HFFc6 (cell line): ENCODE measurements at places on chromosomes 3 and 15.

DNA sequence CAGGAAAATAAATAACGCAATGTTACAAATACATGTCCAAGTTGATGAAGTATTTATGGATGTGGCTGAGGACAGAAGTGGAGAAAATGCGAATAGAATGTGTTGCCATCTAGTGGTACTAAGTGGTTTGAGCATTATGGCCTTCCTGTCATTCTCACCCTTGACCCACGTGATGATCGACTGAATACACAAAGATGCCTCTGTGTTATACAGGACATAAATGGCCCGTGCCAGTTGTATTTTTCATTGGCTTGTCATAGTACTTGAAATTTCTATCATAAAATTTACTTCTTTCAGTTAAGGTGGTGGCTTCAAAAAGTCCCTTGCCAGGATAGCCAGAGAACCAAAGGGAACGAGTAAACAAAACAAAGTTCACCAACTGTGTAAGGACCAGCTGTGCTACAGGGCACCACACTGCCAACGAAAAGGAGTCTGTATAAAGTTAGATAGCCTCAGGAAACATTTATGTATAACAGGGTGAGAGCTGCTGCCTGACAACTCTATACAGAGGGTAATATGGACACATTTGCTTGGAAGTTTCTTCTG lies 103.7 kb downstream of the MYH15 start:
- peak; percentile 38 for DNase-seq

DNA sequence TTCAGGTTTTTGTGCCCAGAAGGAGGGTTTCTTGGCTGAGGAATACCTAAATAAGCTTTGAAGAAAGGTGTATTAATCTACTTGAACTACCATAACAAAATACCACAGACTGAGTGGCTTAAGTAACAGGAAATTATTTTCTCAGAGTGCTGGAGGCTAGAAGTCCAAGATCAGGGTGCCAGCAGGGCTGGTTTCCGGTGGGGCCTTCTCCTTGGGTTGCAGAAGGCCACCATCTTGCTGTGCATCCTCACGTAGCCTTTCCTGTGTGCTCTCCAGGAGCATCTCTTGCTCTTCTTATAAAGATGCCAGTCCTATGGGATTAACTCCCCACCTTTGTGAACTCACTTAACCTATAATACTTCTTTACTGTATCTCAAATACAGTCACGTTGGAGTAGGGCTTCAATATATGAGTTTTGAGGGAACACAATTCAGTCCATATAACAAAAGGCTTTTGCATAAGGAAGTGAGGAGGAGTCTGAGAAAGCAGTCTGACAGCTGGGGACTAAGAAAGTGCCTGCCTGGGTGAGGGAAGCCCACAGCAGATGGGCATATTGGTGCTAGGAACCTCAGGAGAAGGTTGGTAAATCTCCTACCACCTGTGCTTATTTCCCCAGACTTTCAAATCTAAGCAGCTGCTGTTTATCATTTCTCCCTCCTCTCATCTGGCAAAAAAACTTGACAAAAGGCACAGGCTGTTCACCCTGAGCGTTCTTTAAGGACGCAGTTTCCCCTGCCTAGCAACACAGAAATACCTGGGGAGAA lies 89.6 kb upstream of the CBLB start:
- DNase-seq: no peak

- no peak for DNase-seq
Observed at GRCh38 chr3:58798312-58798711, 131.7 kb upstream of the FAM3D start.

GRCh38 chr3:19934098-19934566 lies at the start of gene EFHB:
Gene EFHB (minus strand): TSS chr3:19934217. CDS start chr3:19934018, 199 bp downstream.
- no peak for DNase-seq

DNA sequence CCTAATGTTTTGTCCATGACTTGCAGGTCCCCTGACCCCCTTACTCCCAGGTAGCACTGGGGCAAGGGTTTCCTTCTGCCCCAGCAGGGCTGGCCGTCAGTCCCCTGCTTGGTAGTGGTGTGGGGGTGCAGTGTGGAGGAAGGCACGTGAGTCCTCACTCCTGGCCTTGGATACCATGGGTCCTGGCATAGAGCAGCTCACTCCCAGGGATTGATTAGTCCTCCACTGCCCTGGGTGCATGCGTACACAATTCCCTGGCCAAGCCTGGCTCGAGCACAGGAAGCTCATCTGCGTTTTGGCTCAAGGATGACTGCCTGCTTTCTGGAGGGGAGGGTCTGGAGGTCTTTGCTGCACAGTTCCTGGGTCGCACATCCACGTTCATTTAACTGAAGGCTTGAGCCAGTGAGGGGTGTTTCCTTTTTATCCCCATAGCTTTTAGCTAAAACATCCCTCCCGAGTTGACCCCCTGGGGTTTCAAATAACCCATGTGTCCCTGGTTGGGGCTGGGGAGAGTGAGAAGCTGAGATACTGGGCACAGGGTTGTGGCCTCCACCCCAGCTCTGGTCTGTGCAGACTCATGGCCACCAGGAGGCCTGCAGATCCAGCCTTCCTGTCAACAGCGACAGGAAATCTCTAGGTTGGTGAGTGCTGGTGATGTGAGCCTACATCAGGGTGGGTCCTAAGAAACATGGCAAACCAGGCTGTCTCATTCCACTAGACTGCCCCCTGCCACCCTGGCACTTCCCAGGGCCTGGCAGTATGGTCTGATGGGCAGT lies 11.5 kb downstream of the HEMK1 start:
- DNase-seq: no peak

DNA sequence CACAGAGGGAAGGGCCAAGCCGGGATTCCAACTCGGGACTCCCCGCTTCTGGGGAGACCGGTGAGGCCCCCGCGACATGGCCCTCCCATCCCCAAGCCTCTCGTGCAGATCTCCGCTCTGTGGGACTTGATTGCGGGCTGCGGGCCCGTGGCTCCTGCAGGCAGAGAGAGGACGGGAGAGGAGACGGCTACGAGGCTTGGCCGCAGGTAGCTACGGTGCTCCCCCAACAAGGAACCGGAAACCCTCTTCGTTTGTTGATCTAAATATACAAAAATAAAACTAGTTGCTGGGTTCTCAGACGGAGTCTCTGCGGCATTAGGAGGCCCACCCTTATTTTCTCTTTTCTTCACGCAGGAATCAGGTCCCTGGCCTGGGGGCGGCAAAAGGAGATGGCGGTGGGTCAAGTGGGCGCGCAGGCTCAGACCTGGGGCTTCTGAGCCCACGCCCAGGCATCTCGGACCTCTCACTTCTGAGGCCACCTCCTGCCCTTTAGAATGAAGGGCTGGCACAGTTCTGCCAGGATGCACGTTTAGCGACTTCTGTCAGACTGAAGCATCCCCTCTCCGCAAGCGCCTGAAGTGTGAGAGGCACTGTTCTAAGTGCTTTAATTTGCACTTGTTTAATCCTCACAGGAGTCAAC lies 10.9 kb downstream of the GNB5 start:
- no peak for DNase-seq

DNA sequence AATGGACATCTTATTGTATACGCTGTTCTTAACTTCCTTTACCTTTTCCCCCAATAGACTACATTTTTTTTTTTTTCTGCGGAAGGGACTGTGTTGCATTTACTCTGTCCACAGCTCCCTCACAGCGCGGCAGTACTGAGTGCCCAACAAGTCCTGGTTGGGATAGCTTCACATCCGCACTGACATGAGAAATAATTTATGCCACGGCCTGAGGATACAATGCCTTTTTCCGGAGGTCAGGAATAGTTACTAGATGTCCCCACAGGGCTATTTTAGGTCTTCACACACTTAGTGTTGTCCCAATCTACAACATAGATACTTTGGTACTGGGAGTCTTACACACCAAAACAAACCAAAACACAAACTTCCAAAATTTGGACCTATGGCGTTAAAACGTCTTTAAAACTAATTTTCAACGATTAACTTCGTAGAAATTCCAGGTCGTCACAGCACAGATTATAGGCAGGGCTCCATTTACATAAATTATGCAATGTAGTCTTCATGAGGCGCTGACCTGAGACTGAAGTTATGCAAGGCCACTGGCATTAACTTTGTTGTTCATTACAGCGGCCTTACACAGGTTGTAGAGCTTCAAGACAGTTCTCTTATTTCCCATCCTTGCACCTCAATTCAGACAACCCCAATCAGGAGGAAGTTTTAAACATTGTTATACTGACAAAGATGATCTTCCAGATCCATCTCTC lies 989 bp upstream of the PPIB start:
- no peak for DNase-seq

GRCh38 chr3:165195640-165196576 lies at the start of gene SLITRK3:
Gene SLITRK3 (minus strand): TSS chr3:165196384. CDS start chr3:165190830, 5,554 bp downstream.
- no peak for DNase-seq

DNA sequence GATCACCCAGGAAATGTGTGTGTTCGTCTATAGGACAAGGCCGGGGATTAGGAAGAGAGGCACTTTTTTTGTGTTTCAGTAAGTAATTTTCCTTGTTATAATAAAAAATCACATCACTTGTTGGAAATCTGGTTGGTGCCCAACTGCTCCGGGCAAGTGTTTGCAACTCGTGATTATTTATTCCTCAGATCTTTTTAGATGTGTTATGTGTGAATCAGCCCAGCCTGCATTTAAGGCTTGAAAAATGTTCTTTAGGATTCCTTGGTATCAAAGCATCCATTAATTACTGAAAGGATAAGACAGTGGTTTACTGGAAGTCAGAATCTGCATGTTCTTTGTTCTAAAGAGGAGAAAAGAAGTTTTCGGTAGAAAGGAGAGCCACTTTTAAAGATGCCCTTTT lies 345.6 kb downstream of the FEZF2 start:
- DNase-seq: no peak

GRCh38 chr15:68220967-68221366 lies 8.6 kb downstream of the CLN6 start:
- DNase-seq: no peak

- DNase-seq: no peak
Observed at GRCh38 chr15:22263738-22264137, 183.4 kb downstream of the OR4M2 start.

DNA sequence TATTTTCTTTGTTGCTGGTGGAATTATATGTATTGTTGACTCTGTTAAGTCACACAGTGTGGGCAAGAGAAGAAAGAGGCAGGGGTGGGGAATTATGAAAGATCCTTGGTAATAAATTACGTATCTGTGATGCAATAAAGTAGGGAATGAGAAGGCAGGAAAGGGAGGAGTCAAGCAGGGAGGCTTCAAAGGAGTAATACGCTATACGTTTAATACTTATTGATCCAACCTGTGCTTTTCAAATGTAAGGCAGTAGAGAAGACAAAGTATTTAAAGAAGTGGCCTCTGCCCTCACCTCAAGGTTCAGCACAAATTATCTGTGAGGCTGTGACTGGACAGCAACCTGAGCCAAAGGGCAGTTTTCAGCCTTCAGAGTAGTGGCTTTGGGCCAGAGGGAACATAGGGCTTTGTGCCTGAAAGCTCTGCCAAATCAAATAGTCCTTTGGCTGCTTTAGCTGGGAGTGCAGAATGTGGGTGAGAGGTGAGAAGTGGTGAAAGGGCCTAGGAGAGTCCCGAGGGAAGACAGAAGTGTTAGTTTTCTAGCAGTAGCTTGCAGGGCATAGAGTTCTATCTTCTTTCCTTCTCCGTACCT lies 1.2 kb upstream of the PLIN1 start:
- peak; percentile 40 for DNase-seq

DNA sequence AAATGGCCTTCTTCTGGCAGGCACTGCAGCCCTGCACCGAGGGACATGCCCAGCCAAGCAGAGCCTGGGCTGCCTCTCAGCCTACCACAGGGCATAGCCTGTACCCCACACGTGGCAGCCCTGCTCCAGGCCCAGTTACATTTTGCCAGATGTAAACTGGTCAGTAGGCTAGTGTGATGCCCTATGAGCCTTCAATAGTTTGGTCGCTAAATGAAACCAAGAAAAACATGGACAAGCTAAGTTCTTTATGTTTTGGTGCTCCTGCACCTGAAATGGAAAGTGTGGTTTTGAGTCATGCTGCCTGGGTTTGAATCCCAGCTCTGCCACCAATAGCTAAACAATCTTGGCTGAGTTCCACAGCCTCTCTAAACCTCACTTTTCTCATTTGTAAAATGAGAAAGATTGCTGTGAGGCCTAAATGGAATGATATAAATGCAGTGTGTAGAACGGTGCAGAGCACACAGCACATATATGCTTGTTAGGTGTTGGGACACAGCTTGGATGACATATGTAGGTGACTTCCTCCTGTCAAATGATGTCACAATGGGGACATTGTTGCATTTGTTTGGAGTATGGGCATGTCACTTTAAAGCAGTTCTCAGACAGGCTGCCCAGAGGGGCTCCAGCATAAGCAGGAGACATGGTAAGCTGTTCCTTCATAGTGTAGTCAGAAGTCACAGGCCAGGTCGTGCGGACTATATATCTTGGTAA lies 57.4 kb downstream of the ZBTB38 start:
- DNase-seq: peak; percentile 41

GRCh38 chr3:100041328-100041749 lies 73.0 kb downstream of the FILIP1L start:
- peak; percentile 86 for DNase-seq

- no peak for DNase-seq
Observed at GRCh38 chr15:63191895-63192618, 2.7 kb downstream of the RAB8B start.

DNA sequence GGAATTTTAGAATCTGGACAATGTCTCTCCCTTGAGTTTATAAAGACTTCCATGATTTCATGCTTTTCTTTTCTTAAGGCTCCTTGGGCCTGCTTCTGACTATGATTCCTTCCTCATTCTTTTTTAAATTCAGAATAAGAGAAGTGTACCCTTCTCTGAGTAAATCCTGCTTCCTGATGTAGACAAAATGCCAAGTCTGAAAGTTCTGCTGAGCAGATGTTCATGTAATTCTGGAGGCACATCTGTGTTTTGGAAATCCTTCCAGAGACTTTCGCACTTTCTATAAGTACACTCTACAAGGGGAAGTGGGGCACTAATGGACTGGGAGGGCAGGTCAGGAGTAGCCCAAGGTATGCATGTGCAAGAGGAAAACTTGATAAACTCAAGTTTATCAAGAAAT lies 24.8 kb downstream of the TPM1 start:
- DNase-seq: no peak

GRCh38 chr3:1938975-1939374 lies 159.7 kb upstream of the CNTN4 start:
- no peak for DNase-seq

GRCh38 chr3:38354588-38355330 lies 8.2 kb downstream of the XYLB start:
- peak; percentile 24 for DNase-seq

DNA sequence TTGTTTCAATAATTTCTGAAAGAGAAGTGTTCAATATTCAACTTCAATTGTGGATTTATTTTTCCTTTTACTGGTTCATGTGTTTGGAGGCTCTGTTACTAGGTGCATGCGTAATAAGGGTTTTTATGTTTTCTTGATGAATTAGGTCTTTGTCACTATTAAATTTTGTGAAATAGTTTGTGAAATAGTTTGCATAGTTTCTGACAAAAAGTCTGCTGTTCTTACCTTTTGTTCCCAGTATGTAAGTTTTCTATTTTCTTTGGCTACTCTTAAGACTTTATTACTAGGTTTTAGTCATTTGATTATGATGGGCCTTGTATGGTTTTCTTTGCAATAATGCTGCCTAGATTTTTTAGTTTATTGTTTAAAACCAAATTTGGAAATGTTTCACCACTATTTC lies 38.0 kb downstream of the MEF2A start:
- DNase-seq: no peak

DNA sequence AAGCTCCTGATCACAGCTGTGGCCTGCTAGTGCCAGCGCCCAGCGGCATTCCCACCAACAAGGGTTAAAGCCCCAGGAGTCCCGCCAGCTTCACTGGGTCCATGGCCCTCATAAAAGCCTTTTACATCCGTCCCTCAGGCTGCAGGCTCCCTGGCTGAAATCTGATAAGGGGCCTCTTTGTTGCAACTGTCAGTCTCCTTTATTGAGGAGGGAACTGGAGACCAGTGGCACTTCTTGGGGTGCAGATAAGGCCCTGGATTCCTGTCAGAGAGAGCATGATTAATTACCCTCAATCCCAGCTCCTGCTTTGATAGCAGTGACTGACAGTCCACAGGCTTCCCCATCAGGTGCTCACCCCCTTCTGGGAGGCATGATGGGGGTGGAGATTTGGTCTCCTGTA lies 30.9 kb upstream of the CLK3 start:
- DNase-seq: no peak
